Activated effector memory CD4-positive, alpha-beta T cell treated with Interleukin-2 at 50 U/mL for 16 hours (primary cell): ENCODE measurements at places on chromosomes 2 and 18.

DNA sequence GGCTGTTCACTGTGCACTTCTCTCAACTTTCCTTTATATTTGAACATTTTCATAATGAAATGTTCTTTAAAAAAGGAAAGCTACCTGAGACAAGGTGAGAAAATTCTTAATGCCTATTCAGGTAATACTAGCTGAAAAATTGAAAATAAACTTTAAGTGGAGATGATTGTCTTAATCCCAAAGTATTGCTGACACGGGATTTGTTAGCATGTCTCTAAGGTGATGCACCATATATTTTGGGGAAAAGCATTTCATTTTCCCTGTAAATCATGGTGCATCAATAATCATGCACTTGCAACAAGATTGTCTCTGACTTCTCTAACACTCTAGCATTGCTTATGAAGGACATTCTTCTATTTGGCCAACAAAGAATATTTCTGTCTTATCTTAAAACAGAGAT, 848.0 kb downstream of the DPP10 start:
- DNase-seq = no peak

- DNase-seq = no peak
Observed at GRCh38 chr2:145116834-145117725, 597.2 kb upstream of the ZEB2 start.

GRCh38 chr2:27960237-27960912, 69.8 kb downstream of the BABAM2 start:
- no peak for DNase-seq

GRCh38 chr2:219628986-219629901, 1.8 kb downstream of the SLC4A3 start:
- DNase-seq = no peak

GRCh38 chr2:26678035-26678434, 14.5 kb upstream of the KCNK3 start:
- no peak for DNase-seq

DNA sequence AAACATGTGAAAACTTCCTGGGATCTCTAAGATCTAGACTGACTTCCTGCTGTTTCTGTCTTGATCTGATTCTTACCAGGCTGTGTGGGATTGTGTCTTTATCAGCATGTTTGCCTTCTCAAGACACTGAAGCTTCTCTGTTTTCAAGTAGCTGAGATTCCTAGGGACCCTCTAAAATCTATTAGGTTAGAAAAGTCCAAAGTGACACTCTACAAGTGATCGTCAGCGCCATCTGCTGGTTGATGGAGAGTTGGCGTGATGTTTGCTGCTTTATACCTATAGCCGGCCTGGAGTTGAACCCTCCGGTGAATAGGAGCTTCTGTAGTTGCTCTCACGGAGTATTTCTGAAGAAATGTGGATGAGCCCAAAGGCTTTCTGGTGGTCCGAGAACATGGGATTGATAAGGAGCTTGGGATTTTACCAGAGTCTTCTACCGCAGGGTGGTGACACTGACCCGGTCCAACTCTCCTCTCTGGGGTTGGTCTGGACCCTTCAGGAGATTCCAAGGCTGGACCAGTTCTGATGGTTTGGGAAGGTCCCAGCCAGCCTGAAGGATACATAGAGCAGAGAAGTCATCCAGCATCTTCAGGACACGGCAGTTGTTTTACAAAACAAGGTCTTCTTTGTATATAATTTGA, 96.0 kb upstream of the TTC39C start:
- peak; percentile 64 for DNase-seq

DNA sequence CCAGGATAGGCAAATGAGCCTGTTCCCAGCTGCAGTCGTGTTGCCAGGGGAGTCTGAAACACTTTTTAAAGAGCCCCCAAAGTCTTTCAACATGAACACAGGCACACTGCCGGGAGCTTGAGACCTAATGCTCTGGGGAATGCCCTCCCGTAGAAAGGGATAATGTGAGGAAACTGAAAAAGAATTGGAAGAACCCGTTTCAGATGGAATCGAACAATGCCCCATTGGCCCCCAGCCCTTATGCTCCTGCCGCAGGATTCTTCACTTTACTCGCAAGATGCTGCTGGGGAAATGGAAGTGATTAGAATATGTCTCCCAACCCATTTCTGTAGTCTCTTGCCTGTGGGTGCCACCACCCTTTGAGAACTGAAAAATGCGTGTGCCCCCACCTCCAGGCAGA, 136.3 kb upstream of the GATA6 start:
- no peak for DNase-seq

- DNase-seq = no peak
Observed at GRCh38 chr2:59077026-59077725, 836.1 kb upstream of the FANCL start.

- DNase-seq = no peak
Observed at GRCh38 chr2:190997526-190998113, 16.4 kb downstream of the STAT1 start.

DNA sequence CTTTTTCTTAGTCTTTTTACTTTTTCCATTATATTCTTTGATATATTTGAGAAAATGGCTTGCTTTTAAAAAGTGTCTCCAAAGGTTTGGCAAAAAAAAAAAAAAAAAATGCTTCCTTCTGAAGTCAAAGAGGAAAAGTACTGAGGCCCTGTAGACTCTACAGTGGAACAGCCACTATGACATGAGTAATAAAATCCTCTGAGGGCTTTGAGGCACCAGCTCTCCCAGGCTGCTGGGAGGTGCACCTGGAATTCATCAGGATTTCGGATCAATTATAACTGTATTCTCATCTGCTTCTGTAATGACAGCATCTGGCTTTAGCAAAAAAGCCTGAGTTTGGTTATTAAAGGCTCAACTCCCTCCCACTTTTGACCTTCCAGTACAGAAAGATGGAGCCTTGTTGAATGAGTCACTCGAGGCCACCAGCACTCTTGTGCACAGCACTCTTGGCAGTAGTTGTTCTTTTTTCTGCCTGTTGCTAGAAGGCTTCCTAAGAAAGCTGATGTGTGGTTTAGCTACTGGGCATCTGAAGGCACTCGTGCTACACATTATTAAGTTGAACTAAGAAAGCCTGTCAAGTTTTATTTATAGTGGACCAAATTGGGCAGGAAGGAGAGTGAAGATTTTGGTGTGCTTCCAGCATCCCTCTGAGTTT, 131.3 kb downstream of the PRPF40A start:
- DNase-seq = no peak

- no peak for DNase-seq
Observed at GRCh38 chr2:241859436-241860183, 916 bp upstream of the PDCD1 start.

DNA sequence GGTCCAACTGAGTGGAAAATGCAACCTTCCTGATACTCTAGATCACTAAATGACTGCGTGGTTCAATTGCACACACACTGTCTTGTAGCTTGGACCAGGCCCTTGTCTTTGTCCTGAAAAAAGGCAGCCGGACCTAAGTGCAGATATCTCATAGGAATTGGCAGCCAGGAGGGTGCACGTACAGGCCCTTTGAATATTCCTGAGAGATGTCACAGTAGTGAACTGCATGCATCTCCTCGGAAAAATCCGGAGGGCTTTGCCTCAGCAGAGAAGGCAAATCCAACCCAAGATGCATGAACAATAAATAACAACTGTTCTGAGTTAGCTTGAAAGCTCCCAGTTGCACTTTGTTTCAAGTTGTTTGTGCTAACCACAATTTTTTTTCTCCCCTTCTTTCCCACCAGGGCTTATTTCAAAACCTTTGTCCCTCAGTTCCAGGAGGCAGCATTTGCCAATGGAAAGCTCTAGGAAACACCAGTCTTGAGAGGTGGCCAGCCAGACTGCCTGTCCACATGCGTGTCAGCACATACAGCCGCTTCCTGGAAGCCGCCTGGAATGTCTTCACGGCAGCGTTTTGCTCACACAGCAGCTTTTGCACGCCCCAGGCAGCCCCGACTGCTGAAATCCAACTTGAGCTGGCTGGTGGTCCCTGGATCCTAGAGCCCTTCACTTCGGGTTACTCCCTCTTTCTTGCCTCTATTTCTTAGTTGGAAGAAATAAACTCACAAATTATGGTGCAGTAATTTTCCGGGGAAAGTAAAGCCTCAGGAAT, 54.4 kb upstream of the FOSL2 start:
- no peak for DNase-seq

DNA sequence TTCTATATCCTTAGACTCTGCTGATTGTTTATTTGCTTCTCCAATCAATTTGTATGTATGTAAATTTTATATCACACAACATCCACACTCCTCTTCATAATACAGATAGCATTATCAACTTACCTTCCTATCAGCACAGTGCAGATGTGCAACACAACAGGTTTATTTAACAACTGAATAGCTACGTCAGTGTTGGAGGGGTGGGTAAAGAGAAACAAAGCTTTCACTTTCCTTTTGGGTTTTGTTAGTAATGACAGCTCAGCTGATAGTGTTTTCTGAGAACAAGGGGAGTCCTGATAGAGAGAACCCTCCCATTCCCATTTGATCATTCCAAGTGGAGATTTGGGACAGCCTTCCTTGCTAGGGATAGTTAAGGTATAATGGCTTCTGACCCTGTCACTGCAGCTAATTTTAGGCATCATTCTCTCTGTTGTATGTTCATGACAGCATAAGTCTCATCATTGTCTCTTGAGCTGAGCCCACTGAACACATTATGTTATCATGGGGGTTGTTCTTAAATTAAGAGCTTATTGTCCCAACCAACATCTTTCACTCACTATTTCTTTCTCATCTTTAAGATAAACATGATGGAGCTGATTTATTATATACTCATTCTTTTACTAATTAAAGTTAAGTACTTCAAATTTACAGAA, 227.7 kb downstream of the GPD2 start:
- no peak for DNase-seq

DNA sequence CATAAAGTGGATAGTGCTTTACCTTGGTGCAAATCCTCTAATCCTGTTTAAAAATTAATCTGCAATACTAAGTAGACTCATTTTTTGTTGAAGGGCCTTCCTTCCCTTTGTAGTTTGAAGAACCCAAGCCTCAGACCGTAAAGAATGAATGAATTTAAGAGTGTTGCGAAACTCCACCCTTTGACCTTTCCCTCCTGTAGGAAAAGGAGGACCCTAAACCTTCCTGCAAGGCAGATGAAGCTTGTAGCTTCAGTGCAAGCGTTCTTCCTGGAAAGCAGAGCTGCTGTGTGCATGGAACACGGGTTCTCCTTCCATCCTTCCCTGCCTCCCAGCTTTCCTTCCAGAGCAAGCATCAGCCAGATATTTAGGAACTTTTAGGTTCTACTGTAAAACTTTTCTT, 1.7 kb downstream of the IMPA2 start:
- no peak for DNase-seq

- no peak for DNase-seq
Observed at GRCh38 chr2:154256136-154256535, 384.4 kb downstream of the GALNT13 start.

- DNase-seq = peak; percentile 69
Observed at GRCh38 chr2:106094131-106094841, 99.8 kb downstream of the UXS1 start.

GRCh38 chr2:232971744-232972143, 41.3 kb downstream of the NGEF start:
- DNase-seq = no peak

DNA sequence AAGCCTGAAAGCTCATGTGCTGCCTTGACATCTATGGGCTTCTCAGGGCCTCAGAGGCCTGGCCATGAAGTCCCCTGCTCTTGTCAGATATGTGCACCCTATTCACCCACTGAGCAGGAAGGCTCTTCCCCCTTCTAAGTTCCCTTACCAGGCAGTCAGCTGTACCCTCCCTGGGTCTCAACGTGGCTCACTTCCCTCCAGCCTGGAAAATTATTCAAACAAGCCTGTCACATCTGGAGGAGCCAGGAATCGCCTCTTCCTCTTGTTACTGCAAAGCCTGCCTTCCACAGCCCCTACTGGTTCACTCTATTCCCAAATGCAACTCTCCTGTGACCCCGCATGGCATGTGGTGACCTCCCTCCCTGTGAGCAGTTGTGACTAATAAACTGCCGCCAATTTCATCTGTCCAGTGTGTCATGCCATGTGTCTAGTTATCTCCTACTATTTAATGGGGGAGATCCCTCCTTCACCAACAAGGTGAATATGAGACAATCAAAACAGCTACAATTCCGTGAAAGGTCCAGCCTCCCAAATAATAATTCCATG, 8.4 kb upstream of the SERPINB8 start:
- DNase-seq = no peak

GRCh38 chr2:158022888-158023287, 78.8 kb upstream of the UPP2 start:
- no peak for DNase-seq
